Cortex of kidney (tissue), 1 donor: ENCODE measurements at places on chromosomes 1 and 21.

GRCh38 chr1:156928043-156928602 is 7.7 kb downstream of the LRRC71 start:
- DNase-seq: no peak

GRCh38 chr21:37582590-37582989 is 216.0 kb downstream of the DYRK1A start:
- no peak for DNase-seq

DNA sequence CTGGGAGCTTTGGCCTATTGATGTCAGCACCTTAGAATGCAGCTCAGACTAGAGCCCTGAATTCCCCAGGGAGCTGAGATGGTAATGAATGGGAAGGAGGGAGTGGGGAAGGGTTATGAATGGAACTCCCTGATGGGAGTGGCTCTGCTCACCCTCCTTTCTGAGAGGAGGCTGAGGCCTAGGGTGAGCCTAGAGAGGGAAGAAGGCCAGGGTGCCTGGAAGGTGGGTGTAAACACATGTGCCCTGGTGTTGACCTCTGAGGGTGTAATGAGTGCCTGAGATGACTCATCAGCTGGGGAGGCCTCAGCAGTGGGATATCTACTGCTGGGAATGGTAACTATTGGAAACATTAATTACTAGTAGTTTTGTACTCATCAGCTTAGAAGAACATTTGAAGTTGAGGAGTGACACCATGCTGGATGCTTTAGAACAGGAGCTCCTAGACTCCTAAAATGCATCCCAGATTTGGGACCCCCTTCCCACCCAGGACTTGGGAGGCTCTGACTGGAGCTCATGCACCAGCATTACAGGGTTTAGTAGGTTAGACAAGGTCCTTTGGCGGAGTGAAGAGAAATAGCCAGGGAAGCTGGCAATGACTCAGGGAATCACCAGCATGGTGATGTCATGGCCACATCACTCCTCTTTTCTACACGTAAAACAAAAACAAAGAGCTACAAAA is 16.0 kb upstream of the PIGV start:
- no peak for DNase-seq

- DNase-seq: no peak
Measured at GRCh38 chr1:182195733-182196132, 134.2 kb upstream of the ZNF648 start.

DNA sequence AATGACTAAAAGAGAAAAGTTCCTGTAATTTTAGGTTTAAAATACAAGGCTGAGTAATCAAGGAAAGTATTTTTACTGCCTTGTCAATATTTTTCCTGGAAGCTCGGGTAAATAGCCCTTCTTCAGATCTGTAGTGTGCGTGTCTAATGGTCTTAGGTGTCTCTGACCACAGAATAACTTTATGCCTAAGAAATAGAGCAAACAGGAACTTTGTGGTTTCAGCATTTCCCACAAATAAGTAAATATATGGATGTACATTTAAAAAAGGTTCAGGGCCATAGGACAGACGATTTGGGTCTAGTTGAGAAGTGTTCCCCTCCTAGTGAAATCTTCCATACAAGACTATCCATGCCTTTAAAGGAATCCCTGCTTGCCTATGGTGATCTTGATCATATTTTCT is 107.0 kb downstream of the ZC3H11B start:
- no peak for DNase-seq

- DNase-seq: no peak
Measured at GRCh38 chr1:3657096-3657475, 4.8 kb downstream of the TP73 start.

DNA sequence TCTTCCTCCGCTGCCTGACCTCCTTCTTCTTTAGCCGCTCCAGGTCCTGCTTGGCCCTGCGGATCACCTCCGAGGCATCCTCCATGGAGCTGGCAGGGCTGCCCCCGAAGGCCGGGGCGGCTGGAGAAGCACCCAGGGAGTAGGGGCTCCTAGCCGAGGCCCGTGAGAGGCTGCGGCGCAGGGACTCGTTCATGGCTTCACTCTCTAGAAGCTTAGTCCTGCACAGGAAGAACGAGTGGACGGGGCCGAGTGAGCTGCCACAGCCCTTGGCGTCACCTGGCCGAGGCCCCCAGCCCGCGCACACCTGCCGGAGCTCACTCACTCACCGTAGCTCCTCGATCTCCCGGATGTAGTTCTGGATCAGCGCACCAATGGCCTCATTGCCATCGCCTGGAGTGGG is 23.1 kb downstream of the KIF21B start:
- no peak for DNase-seq

DNA sequence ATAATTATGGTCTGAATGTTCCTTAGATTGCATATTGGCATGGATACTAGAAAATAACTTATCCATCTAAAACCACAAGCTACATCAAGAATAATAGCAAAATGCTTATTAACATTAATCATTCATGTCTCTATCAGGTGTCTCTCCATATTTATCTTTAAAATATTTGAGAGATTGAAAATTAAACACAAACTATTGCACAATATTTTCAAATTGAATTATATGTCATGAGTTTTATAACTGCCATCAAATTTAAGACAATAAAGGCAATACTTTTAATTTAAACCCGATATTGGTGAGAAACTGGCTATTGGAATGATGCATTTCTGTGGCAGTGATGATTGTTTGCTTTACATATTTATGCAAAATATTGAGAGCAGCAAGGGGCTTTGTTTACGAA is 1506.8 kb upstream of the B3GALT2 start:
- DNase-seq: no peak

GRCh38 chr1:153774780-153775457 is at the start of gene SLC27A3:
SLC27A3 (plus strand) TSS chr1:153775407; CDS start chr1:153775498, 91 bp downstream.
- no peak for DNase-seq

- DNase-seq: no peak
Measured at GRCh38 chr1:230270185-230270558, 156.0 kb downstream of the PGBD5 start.
